Pulmonary artery endothelial cell (primary cell): ENCODE measurements at places on chromosomes 7 and 10. TPM values are rescaled to one million over a fixed set of nuclear protein-coding genes. Genes with fewer than 3 reads are reported as not detected.

GRCh38 chr10:132545659-132546367 is 8.2 kb downstream of the INPP5A start:
- no peak for DNase-seq

The PDZD7 gene
- 0.46 and 0.63 TPM in 2 replicates for total RNA-seq

- no peak for DNase-seq
Measured at GRCh38 chr10:97534746-97535367, 36.1 kb downstream of the UBTD1 start.

The TAS2R5 gene
- total RNA-seq, result 0.53 and 0.74 TPM in 2 replicates

The NPSR1 gene
- not detected in 2 replicates for total RNA-seq

The ZPBP gene
- total RNA-seq, result not detected in 2 replicates

DNA sequence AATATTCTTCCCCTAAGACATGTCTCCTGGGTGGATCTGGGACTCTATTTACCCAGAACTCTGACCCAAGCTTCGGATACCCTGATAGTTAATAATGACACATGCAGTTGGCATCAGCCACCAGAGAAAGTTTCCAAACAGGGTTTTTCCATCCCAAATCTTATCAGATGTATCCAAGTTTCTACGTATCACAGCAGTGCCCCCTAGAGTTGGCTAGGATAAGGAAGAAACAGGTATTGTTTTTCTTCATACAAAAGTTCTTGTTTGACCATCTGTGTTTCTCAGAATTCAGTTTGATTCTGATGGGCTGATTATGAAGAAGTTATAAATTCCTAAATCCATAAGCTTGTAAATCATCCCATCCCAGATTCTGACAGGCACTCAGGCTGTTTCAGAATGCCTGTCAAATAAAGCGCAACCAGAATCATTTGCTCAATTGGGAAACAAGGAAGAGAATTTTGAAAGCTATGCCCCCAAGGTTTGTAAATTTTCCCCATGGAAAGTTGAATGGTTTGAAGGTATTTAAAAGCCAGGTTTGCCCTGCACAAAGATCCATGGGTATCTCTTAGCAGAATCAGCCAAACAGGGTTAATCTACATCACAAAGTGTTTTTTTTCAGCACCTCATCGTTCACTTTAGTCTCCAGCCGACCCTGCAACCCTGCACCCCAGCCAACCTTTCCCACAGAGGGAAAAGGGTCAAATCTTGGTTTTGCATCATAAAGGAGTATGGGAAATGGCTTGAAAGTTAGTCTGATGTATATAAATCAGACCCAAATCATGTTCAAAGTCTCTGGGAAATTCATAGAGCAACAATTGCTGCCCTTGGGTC is 47.4 kb downstream of the NRAP start:
- no peak for DNase-seq

GRCh38 chr10:84329196-84329611 is 815 bp downstream of the CCSER2 start:
- DNase-seq, result no peak

DNA sequence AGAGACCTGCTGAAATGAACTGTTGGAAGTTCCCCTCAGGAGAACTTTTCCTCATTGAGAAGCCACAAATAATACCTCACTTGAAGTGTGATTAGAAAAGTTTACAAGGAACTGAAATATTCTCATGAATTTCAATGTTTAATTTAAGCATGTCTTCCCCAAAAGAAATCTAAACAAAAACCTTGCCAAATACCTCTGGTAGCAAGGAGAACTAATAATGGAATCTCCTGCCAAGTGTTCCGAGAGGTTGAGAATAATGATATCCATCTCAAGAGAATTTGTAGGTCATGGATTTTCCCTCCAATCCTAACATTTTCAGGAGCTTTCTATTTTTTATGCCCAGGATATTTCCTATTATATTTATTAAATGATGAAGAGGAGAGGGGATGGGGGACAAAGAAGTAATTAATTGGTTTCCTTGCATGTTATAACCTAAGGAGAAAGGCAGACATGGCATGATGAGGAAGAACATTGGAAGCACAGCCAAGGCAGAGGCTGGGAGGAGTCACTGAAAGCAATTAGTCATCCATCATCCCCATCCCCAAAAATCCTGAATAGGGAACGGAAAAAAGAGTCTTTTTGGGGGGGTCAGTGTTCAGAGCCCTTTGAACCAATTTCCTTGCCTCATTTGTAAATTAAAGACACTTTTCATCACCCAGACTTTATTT is 93.6 kb upstream of the IL6 start:
- DNase-seq, result no peak

- DNase-seq, result no peak
Measured at GRCh38 chr7:43600056-43600455, 17.1 kb downstream of the STK17A start.

The HOXA2 gene
- 0.59 and 1.0 TPM in 2 replicates for total RNA-seq

The ANKRD61 gene
- 0.07 TPM in 2 replicates for total RNA-seq

The DENND2A gene
- total RNA-seq, result 0.04 and 0.07 TPM in 2 replicates

The VSTM4 gene
- 0.26 and 0.32 TPM in 2 replicates for total RNA-seq

The FKBP6 gene
- total RNA-seq, result not detected in 2 replicates

The LIPM gene
- not detected in 2 replicates for total RNA-seq

- no peak for DNase-seq
Measured at GRCh38 chr10:69679736-69680135, 49.7 kb downstream of the FAM241B start.

The SH2D4B gene
- under 0.01 TPM in 1 of 2 replicates, not detected in the other for total RNA-seq

- DNase-seq, result no peak
Measured at GRCh38 chr7:94043299-94043698, 39.1 kb upstream of the BET1 start.

DNA sequence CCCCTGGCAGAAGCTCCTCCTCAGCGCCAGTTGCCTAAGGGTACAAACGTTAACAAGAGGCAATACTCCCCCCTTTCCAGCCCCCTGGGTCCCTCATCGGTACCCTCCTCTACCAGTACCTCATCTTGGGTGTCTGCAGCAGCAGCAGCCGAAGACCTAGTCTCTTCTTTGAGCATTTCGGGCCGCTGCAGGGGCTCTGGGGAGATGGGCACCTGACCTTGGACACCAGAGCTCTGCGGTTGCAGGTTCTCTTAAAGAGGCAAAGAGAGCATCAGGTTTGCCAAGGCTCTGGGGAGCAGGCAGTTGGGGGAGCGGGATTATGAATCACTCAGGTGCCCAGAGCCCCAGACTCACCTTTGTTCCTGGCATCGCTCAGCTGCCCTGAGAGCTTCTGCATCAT is 3.5 kb downstream of the FBXL15 start:
- no peak for DNase-seq

DNA sequence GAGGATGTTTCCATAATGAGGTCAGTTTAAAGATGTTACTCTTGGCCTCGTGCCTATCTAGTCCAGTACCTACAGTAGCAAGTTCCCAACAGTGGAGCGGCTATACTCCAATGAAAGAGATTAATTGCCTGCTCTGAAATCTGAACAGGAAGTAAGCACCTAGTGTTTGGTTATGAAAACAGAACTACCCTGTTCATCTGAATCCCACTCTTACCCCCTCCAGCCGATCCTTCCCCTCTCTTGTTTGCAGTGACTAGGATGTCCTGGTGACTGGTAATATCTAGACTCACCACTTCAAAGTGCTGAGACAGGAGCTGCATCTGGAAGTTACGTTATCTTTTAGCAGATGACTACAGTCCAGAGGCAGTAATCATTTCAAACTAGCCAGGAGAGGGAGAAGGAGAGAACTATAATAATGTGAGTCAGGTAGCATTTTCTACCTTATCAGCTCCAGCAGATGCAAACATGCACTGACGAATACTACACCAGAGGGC is 666.7 kb upstream of the NRP1 start:
- DNase-seq, result no peak

The OR2A5 gene
- total RNA-seq, result not detected in 2 replicates

The PLEKHS1 gene
- not detected in 2 replicates for total RNA-seq

DNA sequence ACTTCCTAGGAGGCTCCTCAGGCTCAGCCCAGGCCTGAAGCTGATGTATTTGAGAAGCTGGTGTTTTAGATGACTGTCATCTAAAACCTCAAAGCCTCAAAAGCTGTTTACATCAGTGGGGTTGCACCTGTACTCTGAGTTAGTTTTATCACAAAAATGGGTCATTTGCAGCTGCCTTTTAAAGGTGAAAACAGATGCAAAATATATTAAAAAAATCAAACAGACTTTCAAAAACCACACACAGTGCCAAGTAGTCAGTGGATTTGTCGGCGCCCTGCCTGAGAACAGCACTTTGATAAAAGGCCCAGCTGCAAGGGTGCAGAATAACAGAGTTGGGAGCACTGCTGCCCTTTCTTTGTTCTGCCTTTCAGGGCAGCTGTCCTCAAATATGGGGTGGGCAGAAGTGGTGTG is 103.0 kb downstream of the VOPP1 start:
- no peak for DNase-seq

The GJD4 gene
- not detected in 2 replicates for total RNA-seq

The MMD2 gene
- total RNA-seq, result not detected in 2 replicates

DNA sequence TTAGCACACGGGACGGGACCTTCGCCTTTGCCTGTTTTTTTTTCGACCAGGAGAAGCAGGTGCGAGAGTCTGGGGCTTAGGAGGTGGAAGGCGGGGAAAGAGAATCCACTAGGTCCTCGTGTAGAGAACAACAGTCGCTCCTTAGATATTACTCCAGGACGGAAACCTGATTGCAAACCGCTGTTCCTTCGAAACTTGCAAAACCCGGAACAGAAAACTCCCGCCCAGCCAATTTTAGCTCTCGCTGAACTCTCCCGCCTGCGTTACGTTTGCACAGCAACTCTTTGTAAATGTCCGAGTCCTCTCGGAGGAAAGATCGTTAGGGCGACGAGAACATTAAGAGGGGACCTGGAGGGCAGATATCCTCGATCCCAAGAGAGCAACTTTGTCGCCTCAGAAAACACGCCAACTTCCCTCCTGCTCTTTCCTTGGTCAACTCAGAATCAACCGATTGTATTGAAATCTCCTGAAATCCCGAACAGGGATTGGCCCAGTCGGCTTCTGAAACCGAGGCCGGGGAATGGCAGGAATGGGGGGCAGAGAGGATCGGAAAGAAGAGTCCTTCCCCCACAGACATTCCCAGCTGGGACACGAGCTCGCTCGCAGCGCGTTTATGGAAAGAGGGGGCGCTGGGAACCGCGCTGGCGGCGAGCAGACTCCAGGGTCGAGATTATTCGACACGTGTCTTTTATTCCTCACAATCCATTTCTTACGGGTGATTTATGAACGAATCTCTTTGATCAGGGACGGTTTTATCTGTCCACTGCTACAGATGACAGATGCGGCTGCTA is 9.9 kb downstream of the TWIST1 start:
- no peak for DNase-seq

- DNase-seq, result no peak
Measured at GRCh38 chr7:150855476-150856302, 3.4 kb downstream of the AOC1 start.

The EFCAB10 gene
- not detected in 2 replicates for total RNA-seq

DNA sequence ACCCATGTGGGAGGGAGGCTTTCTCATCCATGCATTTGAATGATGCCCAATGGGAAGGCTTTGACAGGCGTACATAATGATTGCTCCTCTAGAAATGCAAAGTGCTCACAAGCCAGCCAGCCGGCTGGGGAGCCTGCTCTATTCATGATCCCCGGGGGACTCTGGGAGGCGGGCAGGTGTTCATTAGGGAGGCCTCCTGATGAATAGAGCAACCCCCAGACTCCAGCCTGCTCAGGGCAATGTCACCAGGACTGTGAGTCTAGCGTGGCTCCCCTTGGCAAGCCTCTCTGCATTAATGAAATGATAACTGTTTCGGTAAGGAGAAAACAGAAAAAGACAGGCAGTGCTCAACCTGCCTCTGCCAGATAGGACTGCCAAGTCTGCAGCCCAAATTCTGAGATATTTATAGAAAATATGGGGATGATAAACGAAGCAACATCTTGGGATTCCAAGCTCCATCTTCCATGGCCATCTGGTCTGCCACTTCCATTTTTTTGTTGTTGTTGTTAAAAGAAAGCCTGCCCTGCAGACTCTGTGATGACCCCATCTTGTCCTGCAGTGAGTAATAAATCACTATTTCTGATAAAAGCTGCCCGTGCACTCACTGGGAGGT is 236.4 kb downstream of the PRPF18 start:
- no peak for DNase-seq

The GNGT1 gene
- not detected in 2 replicates for total RNA-seq

DNA sequence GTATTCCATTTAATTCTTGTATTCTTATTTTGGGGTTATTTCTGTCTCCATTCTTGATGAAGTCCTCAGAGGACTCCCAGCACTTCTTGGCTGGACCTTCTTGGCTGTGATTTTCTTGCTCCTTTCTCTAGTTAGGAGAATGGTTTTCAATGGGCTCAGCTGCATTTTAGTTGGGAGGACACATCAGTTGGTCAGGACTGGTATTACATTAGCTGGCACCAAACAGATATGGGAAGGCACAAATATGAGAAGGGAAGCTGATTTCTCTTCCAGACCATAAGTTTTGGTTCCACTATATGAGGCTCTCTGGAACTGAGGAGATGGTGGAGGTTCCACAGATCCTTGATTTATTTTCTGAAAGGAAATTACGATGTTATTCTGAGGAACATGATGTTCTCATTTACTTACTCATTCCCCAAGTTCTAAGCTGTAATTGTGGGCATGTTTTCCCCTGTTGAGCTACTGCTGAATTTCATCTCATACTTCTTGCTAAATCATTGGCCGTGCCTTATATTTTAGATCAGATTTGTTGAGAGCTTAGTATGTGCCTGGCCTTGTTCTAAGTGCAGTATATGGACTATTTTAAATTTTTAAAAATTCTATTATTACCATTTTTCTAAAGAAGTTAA is 261.0 kb downstream of the THSD7A start:
- DNase-seq, result no peak

The MMS19 gene
- 70.7 and 76.8 TPM in 2 replicates for total RNA-seq
